Renal cortex interstitium (tissue), 15 donors: ENCODE measurements at places on chromosomes 13 and 19.

DNA sequence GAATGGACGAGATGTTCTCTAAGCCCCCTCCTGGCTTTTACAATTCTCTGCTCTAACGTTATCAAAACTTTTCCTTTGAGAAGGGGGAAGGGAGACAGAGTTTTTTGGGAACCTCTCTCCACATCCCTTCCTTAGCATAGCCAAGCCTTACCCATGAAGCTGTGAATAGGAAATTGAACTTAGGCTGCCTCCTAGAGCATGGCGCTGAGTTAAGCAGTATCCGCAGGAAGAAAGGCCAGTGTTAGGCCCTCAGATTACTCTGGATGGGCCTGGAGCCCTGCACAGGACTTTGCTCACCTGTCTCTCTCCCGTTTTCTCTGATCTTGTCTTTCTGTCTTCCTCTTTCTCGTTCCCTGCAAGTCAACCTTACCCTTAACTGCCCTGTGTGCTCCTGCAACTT is 39.6 kb downstream of the CYP2B6 start:
- DNase-seq, result no peak

DNA sequence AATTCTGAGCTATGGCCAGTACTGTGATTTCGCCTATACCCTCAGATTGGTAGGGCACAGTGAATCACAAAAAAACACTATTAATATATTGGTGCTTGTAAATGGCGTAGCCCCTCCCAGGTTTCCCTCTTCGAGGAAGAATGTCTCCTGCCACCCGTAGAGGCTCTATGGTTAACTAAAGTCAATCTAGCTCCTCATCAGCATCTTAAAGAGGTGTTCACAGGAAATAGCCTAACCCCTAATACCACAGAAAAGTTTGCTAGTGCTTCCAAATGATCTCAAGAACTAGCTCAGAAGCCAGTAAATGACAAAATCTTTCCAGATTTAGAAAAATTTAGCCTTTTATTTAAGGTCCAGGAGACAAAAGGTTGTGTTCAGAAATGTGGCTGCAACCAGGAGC is 56.3 kb upstream of the DCT start:
- no peak for DNase-seq

DNA sequence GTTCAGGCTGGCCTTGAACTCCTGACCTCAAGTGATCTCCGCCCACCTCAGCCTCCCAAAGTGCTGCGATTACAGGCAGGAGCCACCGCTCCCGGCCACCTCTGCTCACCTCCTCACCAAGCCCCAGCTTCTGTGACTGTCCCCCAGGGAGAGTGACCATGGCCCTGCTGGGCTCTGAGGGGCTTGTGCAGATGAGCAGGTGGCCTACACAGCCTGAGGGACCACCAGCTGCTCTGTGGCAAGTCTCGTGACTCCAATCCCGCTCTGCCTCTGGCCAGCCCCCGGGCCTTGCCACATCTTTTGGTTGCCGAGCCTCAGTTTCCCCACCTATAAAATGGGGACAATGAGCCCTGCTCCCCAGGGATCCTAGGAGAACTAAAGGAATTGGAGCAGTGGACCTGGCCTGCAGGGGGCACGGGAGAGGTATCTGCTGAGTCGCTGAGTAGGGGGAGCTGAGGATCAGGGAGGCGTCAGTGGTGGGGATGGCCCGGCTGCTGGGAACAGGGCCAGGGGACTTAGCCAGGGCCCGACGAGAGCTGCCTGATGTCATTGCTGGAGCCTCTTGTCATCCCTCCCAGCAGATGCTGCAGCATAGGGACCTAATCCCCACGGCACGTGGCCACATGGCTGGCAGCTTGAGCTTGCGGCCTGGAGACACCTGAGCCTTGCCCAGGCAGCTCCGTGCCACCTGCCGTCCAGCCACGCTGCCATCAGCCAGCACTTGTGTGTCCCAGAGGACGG is 74.7 kb downstream of the GADD45B start:
- no peak for DNase-seq

- no peak for DNase-seq
Observed at GRCh38 chr13:72545030-72545719, 182.3 kb downstream of the MZT1 start.
